KBM-7 (cell line): ENCODE measurements at places on chromosomes 1 and 21.

- no peak for DNase-seq
Observed at GRCh38 chr1:15945011-15945831, 30.7 kb downstream of the ZBTB17 start.

DNA sequence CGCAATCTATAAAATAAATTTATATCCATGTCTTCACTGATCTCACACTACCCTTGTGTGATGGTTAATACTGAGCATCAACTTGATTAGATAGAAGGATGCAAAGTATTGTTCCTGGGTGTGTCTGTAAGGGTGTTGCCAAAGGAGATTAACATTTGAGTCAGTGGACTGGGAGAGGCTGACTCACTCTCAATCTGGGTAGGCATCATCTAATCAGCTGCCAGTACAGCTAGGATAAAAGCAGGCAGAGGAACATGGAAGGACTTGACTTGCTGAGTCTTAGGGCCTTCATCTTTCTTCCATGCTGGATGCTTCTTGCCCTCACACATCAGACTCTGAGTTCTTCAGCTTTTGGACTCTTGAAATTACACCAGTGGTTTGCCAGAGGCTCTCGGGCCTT, 615.4 kb downstream of the AGBL4 start:
- DNase-seq = no peak

DNA sequence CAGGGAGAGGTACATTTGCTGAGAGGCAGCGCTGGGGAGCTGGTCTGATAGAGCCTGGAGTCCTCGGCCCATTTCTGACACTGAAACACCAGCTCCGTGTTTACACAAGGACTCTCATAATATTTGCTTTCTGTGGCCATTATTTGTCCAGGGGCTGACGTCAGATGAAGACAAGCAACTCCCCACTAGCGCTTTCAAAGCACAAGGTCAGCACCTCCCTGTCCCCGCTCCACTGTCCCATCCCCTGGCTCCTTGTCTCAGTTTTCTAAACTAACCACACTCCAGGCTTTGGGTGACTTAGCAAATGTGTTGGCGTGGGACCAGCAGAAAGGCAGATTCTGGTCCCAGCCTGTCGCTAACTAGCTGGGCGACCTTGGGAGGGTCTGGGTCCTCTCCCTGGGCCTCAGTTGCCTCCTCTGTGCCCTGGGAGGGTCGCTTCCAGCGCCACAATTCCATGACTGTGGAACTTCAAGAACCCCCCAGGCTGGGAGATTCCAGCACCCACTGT, 37.4 kb upstream of the ZBTB40 start:
- DNase-seq = no peak

DNA sequence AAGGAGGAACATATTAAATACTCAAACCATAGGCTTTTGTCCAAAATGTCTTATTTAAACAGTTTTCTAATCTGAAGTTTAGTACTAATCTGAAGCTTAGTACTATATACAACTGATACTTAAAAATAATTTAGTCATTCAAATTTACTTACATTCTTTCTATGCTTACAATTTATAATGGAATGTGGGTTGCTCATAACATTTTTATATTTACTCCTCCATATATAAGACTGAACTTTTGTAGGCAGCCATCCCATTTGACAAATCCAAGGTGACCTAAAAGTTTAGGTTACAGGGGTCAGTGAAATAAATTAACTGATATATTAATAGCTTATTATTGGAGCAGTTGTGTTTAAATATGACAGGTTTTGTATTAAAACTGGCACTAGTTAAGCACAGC, 570.6 kb downstream of the DPYD start:
- DNase-seq = no peak
